ENCODE measurements at places on chromosomes 12 and 14.

GRCh38 chr14:39108791-39109190 lies 5.3 kb upstream of the GEMIN2 start:
- no peak for DNase-seq

DNA sequence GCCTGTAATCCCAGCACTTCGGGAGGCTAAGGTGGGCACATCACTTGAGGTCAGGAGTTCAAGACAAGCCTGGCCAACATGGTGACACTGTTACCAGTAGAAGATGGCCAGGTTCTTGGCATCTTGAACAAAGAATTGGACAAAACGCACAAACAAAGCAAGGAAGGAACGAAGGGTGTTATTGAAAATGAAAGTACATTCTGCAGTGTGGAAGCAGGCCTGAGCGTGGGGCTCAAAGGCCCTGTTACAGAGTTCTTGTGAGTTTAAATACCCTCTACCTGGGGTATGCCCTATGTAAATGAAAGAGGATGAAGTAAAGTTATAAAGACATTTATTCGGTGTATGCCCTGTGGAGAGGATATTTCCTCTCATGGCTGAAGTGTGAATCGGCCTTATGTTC lies 20.8 kb upstream of the CDK17 start:
- DNase-seq = no peak

DNA sequence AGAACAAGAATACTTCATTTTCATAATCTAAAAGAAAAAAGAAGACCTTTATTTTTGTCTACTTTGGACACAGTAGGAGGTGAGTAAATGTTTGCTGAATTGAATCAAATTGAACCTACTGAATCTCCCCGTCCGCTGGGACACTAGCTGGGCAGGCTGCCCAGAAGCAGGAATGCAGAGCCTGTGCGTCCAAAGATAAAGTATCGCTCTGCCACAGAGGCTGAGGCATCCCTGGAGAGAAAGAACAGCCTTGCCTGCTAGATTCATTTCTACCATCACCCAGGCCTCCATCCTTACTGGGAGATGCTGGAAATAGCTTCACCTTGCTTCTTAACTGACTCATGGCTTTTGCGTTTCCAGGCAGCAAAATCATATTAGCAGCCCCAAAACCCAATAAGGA lies 64.1 kb upstream of the TSPAN11 start:
- DNase-seq = no peak

DNA sequence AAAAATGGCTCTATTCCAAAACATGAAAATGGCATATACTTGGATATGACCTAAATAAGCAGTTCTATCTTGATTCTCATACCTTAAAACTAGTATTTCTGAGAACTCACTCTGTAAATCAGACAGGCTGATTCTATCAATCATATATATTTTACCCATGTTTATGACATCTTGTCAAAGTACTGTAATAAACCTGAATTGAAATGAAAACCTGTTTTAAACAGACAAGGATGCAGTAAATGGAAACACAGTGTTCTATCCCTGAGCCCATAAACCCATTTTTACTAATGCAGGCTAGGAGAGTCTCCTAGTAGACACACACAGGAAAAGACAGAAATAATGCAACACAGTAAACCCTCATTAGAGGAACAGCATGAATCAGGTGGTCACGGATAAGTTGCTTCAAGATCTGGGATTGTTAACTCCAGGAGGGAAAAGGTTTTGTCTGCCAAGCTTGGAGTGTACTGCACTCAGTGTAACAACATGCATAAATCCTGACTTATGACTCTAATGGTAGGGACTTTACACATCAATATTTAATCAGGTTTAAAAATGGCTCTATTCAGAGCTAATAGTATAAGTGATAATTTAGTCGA lies 93.6 kb upstream of the CPNE8 start:
- DNase-seq = no peak

GRCh38 chr12:106147956-106148355 lies 9.2 kb upstream of the NUAK1 start:
- no peak for DNase-seq

DNA sequence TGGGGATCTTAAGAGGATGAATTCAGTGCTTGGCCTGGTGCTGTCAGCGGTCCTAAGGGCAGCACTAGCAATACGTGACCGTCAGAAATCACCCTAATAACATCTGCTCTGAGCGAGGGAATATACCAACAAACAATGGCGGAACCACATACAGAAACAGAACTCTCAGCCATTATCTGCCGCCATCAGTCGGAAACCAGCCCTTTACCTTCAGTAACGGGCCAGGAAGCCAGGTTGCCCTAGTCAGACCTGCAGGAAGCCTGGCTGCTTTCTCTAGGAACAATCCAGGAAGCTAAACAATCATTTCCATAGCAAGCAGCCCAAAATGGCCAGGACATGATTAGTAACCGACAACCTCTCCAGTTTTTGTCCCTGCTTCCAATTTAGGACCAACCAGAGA lies 5.6 kb downstream of the CDCA4 start:
- no peak for DNase-seq

All from stimulated activated CD4-positive, alpha-beta T cell treated with anti-CD3 and anti-CD28 coated beads, Interleukin-1b, Interleukin-23, amount 100 ng/mL, for 1 hour (primary cell).